ENCODE measurements at places on chromosomes 1 and 21.
A peak's percentile ranks its signal among the peaks of the same experiment; 100 is the strongest.

DNA sequence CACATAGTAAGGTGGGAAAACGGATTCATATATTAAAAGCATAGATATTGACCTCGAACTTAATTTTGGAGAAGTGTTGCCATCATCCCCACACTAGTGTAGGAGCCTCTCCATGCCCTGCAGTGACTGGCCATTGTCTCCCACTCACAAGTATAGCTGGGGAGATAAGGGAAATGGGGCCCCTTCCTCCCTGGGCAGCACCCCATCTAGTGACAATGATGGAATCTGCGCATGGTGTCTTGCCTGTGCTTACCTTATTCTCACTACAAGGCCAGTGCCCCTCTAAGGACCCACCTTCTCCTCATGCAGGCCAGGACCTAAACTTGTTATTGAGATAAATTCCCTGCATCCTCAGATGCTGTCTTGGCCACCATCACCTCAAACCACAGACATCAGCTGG lies 374.9 kb downstream of the NTNG1 start:
- H3K4me3 ChIP-seq: no peak overlapping the region
- H3K27ac ChIP-seq: no peak overlapping the region
- DNase-seq: no peak
- peaks cover 22% of the 10 kb centered on the region for H3K27me3 ChIP-seq
- H3K36me3 ChIP-seq: no peaks in the 10 kb centered on the region
- no peaks in the 10 kb centered on the region for H3K4me1 ChIP-seq

GRCh38 chr1:203628201-203629015 lies 1.8 kb downstream of the ATP2B4 start:
- peak overlapping the region; percentile 100 for H3K4me3 ChIP-seq
- H3K4me1 ChIP-seq: peaks cover 76% of the 10 kb centered on the region
- peak overlapping the region; percentile 98 for H3K27ac ChIP-seq
- no peak for DNase-seq
- peaks cover 42% of the 10 kb centered on the region for H3K36me3 ChIP-seq
- H3K27me3 ChIP-seq: no peaks in the 10 kb centered on the region

GRCh38 chr1:172818841-172819527 lies 160.1 kb downstream of the FASLG start:
- H3K27ac ChIP-seq: peak overlapping the region; percentile 88
- H3K27me3 ChIP-seq: no peaks in the 10 kb centered on the region
- peaks cover 31% of the 10 kb centered on the region for H3K4me1 ChIP-seq
- peak; percentile 28 for DNase-seq
- peak overlapping the region; percentile 63 for H3K4me3 ChIP-seq

DNA sequence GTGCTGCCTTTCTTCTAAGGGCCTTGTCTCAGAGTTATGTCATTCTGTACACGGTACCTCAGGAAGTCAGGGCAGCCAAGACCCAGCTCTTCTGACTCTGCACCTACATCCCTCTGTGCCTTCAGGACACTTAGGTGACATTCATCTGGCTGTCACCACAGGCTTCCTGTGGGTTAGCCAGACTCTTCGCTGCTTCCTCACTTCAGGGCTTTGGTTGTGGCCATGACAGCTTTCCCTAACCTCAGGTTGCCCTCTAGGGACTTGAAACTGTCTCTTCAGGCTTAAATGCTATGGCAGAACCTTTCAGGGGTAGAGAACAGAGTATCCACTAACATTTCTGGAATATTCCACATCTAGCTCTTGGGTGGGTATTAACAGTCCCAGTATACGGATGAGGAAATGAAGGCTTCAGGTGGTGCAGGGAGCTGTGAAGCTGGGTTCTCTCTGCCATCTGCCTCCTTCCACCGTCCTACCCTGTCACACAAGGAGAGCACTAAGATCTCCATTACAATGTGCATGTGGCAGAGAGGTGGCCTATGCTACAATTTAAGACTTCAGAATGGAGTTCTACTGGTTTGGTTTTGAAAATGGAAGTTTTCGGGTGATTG lies 9.9 kb downstream of the TSSK3 start:
- peaks cover 17% of the 10 kb centered on the region for H3K4me1 ChIP-seq
- H3K27ac ChIP-seq: peak overlapping the region; percentile 30
- H3K36me3 ChIP-seq: peaks cover 52% of the 10 kb centered on the region
- DNase-seq: peak; percentile 54
- no peaks in the 10 kb centered on the region for H3K27me3 ChIP-seq
- no peak overlapping the region for H3K4me3 ChIP-seq

DNA sequence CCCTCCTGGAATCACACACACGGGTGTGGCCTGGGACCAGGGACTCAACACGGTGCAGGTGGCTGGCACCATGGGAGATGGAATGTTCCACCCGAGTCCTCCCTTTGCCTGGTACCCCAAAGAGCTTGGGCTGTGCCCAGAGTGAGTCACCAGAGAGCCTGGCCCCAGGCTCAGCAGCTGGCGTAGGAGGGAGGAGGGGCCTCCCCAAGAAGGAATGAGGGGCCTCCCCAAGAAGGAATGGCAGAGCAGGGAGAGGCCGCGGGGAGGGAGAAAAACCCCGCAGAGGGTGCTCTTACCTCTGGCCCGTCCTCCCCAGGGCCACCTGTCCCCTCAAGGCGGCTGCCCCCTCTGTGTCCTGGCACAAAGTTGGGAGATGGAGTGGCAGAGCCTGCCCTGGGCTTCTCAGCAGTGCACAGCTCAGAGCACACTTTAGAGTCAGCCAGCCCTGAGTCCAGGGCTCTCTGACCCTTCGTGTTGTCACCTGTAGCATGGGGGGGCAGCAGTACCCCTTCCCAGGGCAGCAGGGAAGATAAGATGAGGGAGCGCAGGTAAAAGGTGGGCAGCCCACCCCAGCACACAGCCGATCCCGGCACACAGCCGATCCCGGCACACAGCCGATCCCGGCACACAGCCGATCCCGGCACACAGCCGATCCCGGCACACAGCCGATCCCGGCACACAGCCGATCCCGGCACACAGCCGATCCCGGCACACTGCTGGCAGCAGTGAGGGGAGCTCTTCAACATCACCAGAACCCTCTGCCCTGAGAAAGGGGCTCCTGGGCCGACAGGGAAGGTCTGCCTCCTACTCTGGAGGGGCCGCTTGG lies 20.2 kb upstream of the KCNAB2 start:
- H3K4me3 ChIP-seq: peak overlapping the region; percentile 92
- no peak for DNase-seq
- H3K27me3 ChIP-seq: no peaks in the 10 kb centered on the region
- peak overlapping the region; percentile 94 for H3K27ac ChIP-seq

Data from central memory CD8-positive, alpha-beta T cell (primary cell).